ENCODE measurements at places on chromosomes 3 and 15.

DNA sequence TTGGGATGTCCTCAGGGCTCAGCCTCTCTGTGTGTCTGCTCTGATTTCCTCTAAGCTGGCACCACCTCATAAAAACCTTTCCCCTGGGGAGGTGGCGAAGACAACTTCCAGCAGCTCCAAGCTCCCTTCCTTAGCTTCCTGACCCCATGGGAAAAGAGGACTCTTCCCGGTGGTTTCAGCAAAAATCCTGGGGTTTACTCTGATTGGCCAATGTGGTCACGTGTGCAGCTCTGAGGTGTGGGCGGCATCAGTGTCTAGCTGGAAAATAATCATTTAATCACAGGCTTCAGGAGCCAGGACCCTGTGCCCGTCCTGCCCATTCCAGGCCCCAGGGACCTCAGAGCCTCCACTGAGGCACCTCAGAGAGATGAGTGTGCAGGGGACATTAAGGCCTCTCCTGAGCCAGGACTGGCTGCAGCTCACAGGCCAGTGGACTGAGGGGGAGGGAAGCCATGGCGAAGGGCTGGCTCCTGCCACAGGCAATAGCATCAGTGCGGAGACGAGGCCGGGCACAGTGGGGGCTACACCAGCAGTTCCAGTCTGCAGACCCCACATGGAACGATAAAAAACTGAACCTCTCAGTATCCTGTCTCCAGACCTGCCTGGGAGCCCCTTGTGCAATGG lies 104.1 kb downstream of the TPRA1 start:
- DNase-seq, result no peak

DNA sequence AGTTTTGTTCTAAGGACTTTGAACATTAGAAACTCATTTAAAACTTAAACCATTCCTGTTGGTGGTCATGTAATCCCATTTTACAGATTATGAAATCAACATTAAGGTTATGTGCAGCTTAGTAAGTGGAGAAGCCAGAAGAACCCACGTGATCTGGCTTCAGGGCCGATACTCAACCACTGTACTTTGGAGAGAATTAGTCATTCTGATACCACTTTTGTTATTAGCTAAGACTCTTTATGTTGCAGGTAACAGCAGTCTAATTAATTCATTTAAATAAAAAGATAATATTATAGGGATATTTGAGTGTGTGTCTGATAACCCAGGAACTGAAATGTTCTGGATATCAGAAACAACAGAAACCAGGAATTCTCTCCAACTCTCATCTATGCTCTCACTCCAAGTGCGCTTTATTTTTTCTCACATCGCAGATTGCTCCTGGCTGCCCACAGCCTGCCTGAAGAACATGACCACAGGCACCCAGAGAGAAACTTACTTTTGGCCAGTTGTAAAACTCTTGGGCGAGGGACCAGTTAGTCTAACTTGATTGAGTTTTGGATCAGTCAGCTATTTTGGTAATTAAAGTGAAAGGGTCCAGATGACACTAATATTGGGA lies 25.2 kb downstream of the UBE2E1 start:
- DNase-seq, result no peak

- DNase-seq, result no peak
Measured at GRCh38 chr15:87597346-87598052, 659.0 kb downstream of the NTRK3 start.

- DNase-seq, result no peak
Measured at GRCh38 chr15:31308185-31308639, 18.4 kb upstream of the KLF13 start.

GRCh38 chr15:41629463-41629862 lies 30.7 kb upstream of the MGA start:
- DNase-seq, result no peak

- no peak for DNase-seq
Measured at GRCh38 chr3:27888562-27888961, 166.4 kb upstream of the EOMES start.

- no peak for DNase-seq
Measured at GRCh38 chr3:159852821-159853505, 135.7 kb upstream of the IL12A start.

DNA sequence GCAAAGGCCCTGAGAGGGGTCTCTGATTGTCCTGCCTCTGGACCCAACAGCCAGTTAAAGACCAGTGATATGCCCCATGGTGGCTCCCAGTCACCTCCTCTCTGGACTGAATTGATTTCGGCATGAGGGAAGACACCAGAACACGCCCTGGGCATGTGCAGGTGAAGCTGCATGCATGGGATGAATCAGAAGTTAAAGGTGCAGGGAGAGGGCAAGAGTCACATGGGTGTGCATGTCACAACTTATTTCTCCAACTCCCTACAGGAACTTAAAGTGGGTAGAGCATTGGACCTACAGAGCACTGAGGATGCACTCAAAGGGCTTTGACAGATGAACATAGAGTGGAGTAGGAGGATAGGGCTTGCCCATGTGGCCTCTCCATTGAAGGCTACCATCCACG lies 16.9 kb upstream of the RHCG start:
- no peak for DNase-seq

DNA sequence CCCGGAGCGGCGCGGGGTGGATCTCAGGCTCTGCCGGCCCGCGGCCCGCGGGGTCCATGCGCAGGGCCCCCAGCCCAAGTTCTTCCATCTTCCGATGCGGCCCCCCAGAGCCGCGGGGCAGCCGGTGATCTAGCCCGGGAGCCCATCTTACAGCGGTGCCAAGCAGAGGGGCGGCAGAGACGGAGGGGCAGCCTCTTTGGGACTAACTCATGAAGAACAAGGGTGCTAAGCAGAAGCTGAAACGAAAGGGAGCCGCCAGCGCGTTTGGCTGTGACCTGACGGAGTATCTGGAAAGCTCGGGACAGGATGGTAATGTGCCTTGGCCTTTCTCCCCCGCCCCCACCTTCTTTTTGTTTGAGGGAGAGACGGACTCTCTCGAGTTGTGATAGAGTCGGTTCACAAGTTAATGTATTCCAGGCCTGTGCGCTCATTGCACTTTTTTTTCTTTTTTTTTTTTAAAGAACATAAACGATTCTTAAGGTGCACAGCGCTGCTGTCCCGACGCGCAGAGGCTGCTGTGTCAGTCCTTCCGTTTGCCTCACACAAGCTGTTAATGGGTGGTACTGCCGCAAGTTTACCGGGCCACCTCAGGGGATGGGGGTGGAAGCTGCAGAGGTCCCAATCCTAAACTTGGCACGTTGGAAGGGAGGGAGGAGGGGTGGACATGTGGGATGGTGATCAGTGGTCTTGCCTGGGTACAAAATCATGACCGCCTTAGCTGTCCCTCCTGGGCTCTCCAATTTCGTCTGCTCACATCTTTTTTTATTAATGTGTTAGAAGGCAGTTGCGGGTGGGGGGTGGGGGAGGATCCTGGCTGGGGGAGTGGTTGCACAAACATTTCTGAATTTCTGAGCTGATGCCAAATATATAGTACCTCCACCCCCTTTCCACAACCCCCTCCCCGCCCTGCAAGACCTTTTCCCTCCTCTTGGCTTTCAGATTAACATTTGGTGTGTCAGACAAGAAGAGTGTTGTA lies 801 bp downstream of the ARHGAP31 start:
- DNase-seq, result peak; percentile 27

DNA sequence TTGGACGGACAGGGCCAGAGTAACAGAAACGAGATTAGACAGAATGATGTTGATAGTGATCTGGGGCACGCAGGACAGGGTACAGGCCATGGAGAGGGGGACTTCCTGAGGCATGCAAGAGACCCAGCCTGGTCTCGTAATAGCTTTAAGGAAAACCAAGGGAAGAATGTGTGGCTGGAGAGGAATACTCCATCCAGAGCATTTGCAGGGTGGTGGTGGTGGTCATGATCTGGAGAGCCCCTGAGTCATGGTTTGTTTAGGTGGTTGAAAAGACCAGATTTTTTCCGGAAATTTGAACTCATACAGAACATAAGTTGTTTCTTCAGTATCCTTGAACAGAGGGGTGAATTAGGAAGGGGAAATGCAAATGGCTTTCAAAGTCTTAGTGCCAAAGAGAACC lies 138.5 kb downstream of the DUT start:
- no peak for DNase-seq

- no peak for DNase-seq
Measured at GRCh38 chr15:49174902-49175301, 4.9 kb downstream of the GALK2 start.

DNA sequence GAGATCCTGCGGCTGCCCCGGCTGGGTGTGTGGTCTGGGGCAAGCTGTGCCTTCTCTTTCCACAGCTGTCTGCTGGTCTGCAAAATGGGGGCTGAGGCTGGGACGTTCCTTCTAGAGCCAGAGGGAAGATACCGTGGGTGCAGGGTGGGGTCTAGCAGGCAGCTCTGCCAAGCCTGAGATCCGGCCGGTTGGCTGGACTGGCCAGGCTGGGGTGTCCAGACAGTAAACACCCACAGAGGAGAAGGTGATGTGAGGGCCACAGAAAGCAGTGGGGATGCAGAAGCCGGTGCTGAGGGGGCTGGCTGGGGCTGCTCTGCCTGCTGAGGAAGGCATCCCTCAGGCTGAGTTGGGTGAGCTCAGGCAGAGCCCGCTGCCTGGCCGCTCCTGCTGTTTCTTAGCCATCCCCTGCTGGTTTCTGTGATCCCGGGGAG lies 46.1 kb downstream of the FBLN2 start:
- no peak for DNase-seq

GRCh38 chr3:68817243-68817642 lies 115.1 kb downstream of the TAFA4 start:
- no peak for DNase-seq

- no peak for DNase-seq
Measured at GRCh38 chr15:41336549-41336948, 3.9 kb downstream of the NUSAP1 start.

- no peak for DNase-seq
Measured at GRCh38 chr3:24756101-24756888, 261.6 kb upstream of the THRB start.

GRCh38 chr3:12553921-12554391 lies 2.9 kb upstream of the MKRN2 start:
- no peak for DNase-seq

GRCh38 chr3:186696522-186696921 lies 20.6 kb upstream of the KNG1 start:
- no peak for DNase-seq

DNA sequence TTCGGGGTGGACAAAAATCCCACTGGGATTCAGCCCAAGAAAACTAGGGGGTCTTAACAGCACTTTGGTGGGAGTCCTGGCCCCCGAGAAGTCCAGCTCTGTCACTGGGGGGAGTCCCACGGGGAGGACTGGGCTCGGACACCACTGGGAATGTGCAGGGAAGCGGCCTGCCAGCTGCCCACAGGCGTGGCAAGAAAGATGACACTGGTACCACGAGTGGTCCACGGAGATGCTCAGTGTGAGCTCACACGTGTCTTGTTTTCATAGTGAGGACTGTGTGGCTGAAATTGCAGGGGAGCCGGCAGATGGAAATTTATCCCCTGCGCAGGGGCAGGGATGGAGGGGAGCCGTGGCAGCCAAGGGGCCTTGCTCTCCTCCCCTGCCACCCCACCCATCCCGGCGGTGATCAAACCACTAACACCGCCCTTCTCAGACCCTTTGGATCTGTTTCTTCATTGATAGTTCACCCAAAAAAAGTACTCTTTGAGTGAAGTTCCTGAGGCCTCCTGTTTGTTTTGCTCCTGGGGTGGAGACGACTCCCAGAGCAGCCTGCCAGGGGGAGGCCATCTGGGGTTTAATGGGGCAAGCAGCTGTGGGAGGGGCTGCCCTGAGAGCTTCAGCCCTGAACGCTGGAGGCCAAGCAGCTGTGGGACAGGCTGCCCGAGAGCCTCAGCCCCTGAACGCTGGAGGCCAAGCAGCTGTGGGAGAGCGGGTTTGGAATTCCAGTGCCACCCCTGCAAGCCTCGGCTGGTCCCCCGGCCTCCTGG lies 130.9 kb downstream of the LRRK1 start:
- DNase-seq, result no peak

- no peak for DNase-seq
Measured at GRCh38 chr3:6518709-6519345, 342.1 kb upstream of the GRM7 start.

DNA sequence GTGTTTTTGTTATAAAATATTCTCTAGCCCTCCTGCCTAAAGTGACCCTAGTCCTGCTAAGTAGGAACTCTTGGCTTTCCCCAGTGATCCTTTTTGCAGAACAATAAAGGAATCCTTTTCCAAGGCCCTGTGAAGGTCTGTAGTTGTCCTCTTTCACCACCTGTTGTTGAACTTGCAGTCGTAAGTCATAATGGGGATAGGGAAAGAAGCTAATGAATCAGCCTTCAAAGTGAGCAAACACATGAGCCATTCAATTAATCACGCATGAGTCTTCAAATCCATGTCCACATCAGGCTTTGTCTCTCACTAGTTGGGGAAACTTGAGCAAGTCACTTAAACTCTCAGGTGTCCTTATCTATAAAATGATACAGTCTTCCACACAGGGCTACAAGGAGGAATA lies 27.6 kb downstream of the ZNF860 start:
- no peak for DNase-seq

DNA sequence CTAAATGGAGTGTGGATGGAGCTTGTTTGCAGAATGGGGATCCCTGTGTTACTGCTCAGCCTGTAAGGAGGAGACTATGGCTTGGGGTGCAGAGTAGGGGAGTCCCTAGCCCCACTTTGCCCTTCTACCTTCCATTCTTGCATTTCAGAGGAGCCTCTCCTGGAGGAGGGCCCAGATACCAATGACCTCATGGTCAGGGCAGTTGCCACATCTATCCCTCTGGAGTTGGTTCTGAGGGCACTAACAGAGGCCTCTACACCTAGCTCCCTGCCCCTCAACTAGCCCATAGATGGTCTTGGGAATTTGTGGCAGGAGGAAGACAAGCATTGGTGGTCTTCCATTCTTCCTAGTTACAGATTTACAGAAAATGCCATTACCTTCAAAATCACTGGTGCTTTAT lies 6.1 kb downstream of the SKOR1 start:
- no peak for DNase-seq

DNA sequence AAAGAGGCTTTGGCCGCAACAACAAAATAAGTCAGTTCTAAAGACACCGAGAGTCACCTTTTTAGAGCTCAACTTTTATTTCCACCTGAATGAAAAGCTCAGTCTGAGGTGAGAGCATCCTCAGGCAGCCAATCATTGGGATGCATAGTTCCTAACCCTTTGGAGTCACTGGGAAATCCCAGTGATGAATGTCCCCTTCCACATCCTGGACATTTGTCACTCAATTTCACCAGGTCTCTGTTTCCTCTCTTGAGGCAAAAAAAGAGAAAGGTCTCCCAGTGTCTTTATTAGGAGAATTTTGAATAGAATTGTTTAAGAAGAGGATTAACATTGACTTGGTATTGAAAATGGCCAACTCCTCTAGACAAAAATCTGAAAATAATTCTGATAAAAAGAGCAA lies 137.5 kb upstream of the SPRED1 start:
- no peak for DNase-seq

GRCh38 chr15:66938114-66938830 lies 127.1 kb upstream of the SMAD3 start:
- DNase-seq, result no peak

- no peak for DNase-seq
Measured at GRCh38 chr3:98725352-98725751, 37.8 kb upstream of the ST3GAL6 start.

- no peak for DNase-seq
Measured at GRCh38 chr3:48125013-48125705, 63.1 kb downstream of the CDC25A start.

GRCh38 chr3:187957582-187957981 lies 196.4 kb upstream of the LPP start:
- no peak for DNase-seq

- no peak for DNase-seq
Measured at GRCh38 chr15:60774829-60775463, 296.0 kb upstream of the ICE2 start.

- DNase-seq, result no peak
Measured at GRCh38 chr3:38602576-38603250, 46.8 kb downstream of the SCN5A start.
